ENCODE measurements at places on chromosomes 12 and 14. TPM values are rescaled to one million over a fixed set of nuclear protein-coding genes. Genes with fewer than 3 reads are reported as not detected.

Gene TTC6
- total RNA-seq = not detected

Gene GLIPR1L2
- 4.4 TPM for total RNA-seq

Gene CLEC9A
- total RNA-seq = not detected

Gene HOXC13
- not detected for total RNA-seq

Gene MORN3
- total RNA-seq = not detected

Gene FOXN4
- total RNA-seq = not detected

Gene PTCSC3
- not detected for total RNA-seq

Gene NPFF
- total RNA-seq = not detected

Gene FSCB
- not detected for total RNA-seq

Gene KRT6C
- total RNA-seq = not detected

Gene CHGA
- total RNA-seq = not detected

DNA sequence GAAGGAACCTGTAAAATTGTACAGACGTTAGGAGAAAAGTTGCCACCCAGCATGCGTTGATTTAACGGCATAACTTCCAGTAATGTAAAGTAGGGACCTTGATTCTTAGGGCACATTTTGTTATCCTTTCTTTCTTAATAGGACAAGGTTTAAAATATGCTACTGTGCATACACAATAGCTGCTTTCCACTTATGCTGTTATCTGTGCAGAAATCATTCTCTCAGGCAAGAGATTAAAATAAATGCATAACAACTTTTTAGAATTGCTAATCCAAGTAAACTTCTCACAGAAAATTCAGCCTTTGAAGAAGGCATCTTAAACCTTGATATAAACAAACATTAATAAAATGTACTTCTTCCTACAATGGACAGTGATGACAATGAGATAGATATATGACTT lies 16.0 kb upstream of the PTCSC3 start:
- no peaks in the 10 kb centered on the region for H3K4me1 ChIP-seq
- DNase-seq = no peak
- H3K4me3 ChIP-seq = no peak overlapping the region
- no peaks in the 10 kb centered on the region for H3K27me3 ChIP-seq

GRCh38 chr12:59164991-59165718 lies 244.9 kb upstream of the LRIG3 start:
- H3K4me3 ChIP-seq = no peak overlapping the region
- no peaks in the 10 kb centered on the region for H3K4me1 ChIP-seq
- H3K27me3 ChIP-seq = no peaks in the 10 kb centered on the region
- H3K27ac ChIP-seq = no peak overlapping the region
- no peak for DNase-seq

DNA sequence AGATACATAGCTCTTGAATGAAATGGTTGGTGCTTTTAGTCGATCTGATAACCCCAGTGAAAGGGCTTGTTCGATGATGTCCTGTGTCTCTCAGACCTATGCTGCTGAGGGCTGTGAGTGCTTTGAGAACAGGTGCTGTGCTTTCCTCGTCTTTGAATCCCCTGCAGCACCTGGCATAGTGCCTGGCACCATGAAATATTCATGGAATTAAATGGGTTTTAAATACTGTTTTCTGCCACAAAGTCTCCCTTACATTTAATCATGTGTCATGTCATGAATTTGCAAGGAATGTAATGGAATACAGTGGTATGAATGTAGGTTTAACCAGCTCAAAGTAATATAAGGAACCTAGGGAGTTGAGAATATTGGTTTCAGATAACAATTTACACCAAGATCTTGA lies 220.5 kb upstream of the PRICKLE1 start:
- H3K4me3 ChIP-seq = no peak overlapping the region
- H3K27ac ChIP-seq = no peak overlapping the region
- H3K4me1 ChIP-seq = no peaks in the 10 kb centered on the region
- H3K27me3 ChIP-seq = no peaks in the 10 kb centered on the region
- DNase-seq = no peak

- DNase-seq = peak; percentile 94
- H3K4me1 ChIP-seq = peaks cover 54% of the 10 kb centered on the region
- H3K27me3 ChIP-seq = no peaks in the 10 kb centered on the region
- no peak overlapping the region for H3K4me3 ChIP-seq
These were observed 107.5 kb upstream of the ATF7IP start for GRCh38 chr12:14257734-14258574.

GRCh38 chr12:76571256-76571655 lies 11.7 kb upstream of the OSBPL8 start:
- H3K36me3 ChIP-seq = no peaks in the 10 kb centered on the region
- no peak overlapping the region for H3K27ac ChIP-seq
- DNase-seq = no peak

DNA sequence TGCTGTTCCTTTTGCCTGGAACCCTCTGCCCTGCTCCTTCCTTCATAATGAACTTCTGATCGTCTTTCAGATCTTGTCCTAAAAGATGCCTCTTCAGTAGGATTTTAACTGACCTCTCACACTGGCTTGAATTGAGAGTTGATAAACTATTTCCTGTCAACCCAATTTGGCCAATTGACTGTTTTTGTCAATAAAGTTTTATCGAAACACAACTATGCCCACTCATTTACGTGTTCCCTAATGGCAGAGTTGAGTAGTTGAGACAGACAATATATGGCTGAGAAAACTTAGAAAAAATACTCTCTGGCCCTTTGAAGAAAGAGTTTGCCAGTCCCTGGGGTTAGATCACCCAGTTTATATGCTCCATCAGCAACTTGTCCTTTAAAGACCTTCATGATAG lies 171.7 kb upstream of the TBX3 start:
- no peak overlapping the region for H3K4me3 ChIP-seq
- H3K27me3 ChIP-seq = no peaks in the 10 kb centered on the region
- no peaks in the 10 kb centered on the region for H3K36me3 ChIP-seq
- H3K27ac ChIP-seq = no peak overlapping the region
- DNase-seq = no peak

DNA sequence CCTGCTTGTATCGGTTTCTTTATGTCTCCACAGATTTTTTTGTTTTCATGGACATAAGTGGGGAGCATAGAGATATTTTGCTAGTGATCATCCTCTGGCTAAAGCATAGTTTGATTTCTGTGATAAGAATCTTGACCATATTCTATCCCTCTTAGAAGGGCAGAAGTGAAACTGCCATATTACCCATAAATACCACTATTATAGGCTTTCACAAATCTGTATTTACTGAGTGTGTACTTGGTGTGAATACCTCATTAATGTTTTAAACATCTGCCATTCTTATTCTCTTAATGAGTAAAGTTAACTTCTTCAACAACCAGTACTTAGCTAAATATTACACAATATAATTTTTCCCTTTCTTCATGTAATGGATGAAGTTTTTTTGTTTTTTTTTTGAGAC lies 16.1 kb downstream of the WNK1 start:
- peak overlapping the region; percentile 5 for H3K27ac ChIP-seq
- no peaks in the 10 kb centered on the region for H3K36me3 ChIP-seq
- H3K4me3 ChIP-seq = no peak overlapping the region
- peaks cover 72% of the 10 kb centered on the region for H3K4me1 ChIP-seq

DNA sequence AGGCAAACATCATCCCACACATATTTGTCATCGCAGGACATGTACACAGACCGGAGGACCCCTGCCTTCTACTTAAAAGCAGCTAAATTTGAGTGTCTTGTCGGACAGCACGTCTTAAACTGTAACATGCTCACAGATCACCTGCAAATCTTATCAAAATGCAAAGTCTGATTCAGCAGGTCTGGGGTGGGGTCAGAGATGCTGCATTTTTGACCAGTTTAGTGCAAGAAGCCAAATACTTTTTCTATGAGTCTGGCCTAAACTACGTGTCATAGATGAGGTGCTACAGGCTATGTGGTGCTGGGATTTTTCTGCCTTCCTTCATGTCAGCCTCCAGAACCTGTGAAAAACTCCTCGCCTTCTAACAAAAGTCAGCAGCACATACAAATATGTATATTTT lies 178.8 kb upstream of the LHX5 start:
- H3K4me1 ChIP-seq = no peaks in the 10 kb centered on the region
- DNase-seq = no peak
- peaks cover 71% of the 10 kb centered on the region for H3K27me3 ChIP-seq
- no peak overlapping the region for H3K27ac ChIP-seq

DNA sequence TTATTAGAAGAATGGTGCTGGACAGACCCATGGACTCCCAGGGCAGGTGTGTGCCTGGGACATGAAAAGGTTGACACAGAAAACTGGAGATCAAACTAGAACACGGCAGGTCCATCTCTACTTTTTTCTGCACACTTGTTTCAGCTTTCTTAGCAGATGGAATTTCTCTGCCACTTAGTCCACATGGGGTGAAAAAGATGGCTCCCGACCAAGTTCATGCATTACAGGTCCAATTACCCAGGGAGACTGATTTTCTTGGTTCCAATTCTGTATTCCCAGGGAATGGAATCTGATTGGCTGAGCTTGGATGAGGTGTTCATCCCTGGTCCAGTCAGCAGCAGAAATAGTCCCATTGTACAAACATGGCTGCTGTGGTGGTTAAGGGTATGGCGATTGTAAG lies 238.9 kb upstream of the SRRM4 start:
- DNase-seq = no peak
- H3K36me3 ChIP-seq = no peaks in the 10 kb centered on the region
- H3K27me3 ChIP-seq = no peaks in the 10 kb centered on the region
- no peak overlapping the region for H3K4me3 ChIP-seq
- no peaks in the 10 kb centered on the region for H3K4me1 ChIP-seq

DNA sequence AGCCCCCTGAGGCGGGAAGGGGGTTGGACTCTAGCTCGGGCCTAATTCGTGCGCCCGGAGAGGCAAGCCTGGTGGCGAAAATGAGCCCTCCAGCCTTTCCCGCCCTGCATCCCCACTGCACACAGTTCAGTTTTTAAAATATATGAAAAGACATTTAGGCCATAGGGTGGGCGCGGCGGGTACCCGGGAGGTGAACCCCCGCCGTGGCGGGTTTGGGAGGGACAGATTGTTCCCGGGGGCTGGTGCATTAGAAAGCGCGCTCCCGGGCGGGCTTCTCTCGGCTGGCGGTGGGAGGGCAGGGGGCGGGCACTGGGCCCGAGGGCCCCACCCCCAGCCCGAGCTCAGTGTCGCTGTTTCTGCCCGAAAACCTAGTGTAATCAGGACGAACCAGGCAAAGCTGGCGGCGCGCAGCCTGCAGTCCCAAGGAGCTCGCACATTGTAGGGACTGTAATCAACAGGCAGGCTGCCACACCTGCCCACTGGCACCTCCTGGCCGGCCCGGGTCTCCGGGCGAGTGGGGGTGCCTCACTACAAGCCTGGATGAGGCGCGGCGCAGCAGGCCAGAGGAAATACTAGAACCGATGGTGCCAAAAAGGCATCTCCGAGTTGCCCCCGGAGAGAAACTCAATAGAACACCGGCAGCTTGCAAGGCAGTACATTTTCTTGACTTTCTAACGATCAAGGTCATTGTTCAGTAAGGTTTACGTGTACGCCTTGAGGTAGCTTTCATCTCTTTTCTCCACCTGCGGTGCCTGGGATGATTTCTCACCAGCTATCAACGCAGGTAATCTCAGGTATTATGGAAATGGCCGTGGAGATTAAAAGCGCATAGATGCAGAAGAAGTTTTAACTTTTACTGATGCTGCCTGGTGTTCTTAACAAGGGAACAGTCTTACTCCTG lies 764 bp upstream of the SPTB start:
- H3K36me3 ChIP-seq = no peaks in the 10 kb centered on the region
- H3K27ac ChIP-seq = peak overlapping the region; percentile 89
- H3K27me3 ChIP-seq = peaks cover 56% of the 10 kb centered on the region
- DNase-seq = peak; percentile 59
- peaks cover 32% of the 10 kb centered on the region for H3K4me1 ChIP-seq

DNA sequence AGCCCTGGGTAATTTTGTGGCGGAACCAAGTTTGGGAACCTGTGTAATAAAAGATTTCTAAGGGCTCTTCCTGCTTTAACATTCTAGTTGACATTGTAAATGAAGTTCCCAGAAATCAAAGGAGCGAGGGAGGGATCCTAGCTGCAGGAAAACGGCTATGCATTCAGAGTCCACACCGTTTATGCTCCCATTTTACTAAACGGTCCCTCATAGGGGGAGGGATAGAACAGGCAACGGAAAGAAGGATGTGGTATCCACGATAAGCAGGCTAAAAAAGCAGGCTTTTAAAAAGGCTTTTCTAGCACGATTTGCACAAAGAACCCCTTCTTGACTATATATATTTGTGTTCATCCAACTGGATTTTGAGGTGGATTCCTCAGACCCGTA lies 559 bp downstream of the SYNJ2BP start:
- DNase-seq = no peak
- peaks cover 15% of the 10 kb centered on the region for H3K4me1 ChIP-seq
- H3K4me3 ChIP-seq = peak overlapping the region; percentile 99
- H3K27ac ChIP-seq = peak overlapping the region; percentile 55
- H3K27me3 ChIP-seq = no peaks in the 10 kb centered on the region

DNA sequence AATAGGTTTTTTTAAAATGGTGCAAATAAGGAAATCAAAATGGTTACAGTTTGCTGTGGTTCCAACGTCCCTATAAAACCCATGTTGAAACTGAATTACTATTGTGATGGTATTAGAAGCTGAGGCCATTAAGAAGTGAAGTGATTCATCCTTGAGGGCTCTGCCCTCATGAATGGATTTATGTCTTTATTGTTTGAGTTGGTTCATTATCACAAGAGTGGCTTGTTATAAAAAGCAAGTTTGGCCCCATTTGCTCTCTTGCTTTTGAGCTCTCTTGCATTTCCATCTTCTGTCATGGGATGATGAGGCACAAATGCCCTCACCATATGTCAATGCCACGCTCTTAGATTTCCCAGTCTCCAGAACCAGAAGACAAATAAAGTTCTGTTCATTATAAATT lies 62.3 kb downstream of the PRKD1 start:
- H3K36me3 ChIP-seq = no peaks in the 10 kb centered on the region
- no peak overlapping the region for H3K27ac ChIP-seq
- H3K27me3 ChIP-seq = no peaks in the 10 kb centered on the region
- DNase-seq = no peak
- no peaks in the 10 kb centered on the region for H3K4me1 ChIP-seq

DNA sequence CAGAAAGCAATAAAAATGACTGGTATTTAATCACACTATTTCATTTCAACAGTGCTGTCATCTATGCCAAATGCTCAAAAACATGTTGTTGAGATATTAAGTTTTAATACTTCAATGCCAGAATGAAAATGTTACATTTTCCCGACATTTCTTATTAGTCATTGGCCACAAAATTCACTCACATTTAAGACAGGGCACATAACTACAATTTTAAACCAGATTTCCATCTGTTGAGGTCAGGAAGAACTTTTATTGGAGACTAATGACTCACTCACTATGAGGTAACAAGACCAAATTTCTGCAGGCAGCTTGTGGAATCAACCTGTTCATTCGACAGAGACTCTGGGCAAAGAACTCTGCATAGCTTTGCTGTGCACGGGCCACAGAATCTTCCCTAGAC lies 36.8 kb downstream of the PPTC7 start:
- H3K4me1 ChIP-seq = peaks cover 39% of the 10 kb centered on the region
- H3K36me3 ChIP-seq = peaks cover 27% of the 10 kb centered on the region
- H3K4me3 ChIP-seq = peak overlapping the region; percentile 6
- DNase-seq = no peak
- no peak overlapping the region for H3K27ac ChIP-seq
- H3K27me3 ChIP-seq = no peaks in the 10 kb centered on the region

- H3K4me3 ChIP-seq = no peak overlapping the region
- no peaks in the 10 kb centered on the region for H3K4me1 ChIP-seq
- H3K27me3 ChIP-seq = no peaks in the 10 kb centered on the region
- no peak for DNase-seq
These were observed 67.8 kb downstream of the GALNT8 start for GRCh38 chr12:4787965-4788364.

- no peaks in the 10 kb centered on the region for H3K4me1 ChIP-seq
- H3K27ac ChIP-seq = no peak overlapping the region
- no peaks in the 10 kb centered on the region for H3K36me3 ChIP-seq
- H3K4me3 ChIP-seq = no peak overlapping the region
These were observed 463.9 kb downstream of the GALC start for GRCh38 chr14:87529081-87529480.
